RCC 7860 (cell line): ENCODE measurements at places on chromosomes 1 and 21.

DNA sequence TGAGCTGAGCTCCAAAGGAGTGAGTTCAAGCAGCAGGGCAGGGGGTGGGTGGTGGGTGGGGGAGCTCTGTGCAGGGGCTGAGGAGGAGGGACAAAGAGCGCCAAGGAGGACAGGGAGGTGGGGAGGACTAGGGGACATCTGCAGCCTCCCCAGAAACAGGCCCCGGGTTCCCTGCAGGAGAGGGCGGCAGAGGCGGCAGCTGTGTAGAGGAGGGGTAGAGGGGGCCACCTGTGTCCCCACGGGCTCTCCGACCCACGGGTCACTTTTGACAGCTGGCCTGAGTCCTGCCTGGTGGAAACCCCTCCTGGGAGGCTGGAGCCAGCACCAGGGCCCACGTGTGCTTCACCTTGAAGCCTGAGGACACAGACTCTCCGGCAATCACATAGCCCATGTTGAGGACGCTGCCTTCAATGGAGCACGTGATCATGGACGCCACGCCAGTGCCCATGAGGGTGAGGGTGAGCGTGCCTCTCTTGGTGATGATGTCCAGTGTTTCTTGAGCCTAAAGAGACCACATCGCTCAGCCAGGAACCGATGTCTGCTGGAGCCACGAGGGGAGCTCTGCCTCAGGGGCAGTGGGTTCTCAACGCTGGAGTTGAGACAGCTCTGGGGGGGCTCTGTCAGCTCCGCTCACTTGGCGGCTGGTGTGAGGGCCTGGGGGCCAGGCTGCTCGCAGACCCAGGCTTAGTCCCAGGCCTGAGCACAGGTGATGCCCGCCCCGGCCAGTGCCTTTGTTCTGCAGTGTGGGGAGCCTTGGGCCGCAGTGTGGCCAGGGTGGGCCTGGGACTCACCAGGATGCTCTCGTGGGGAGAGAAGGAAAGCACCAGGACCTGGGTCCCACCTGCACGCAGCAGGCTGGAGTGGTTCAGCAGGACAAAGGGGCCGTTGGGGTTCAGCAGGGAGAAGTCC, 6.6 kb upstream of the TMEM52 start:
- DNase-seq, result no peak

DNA sequence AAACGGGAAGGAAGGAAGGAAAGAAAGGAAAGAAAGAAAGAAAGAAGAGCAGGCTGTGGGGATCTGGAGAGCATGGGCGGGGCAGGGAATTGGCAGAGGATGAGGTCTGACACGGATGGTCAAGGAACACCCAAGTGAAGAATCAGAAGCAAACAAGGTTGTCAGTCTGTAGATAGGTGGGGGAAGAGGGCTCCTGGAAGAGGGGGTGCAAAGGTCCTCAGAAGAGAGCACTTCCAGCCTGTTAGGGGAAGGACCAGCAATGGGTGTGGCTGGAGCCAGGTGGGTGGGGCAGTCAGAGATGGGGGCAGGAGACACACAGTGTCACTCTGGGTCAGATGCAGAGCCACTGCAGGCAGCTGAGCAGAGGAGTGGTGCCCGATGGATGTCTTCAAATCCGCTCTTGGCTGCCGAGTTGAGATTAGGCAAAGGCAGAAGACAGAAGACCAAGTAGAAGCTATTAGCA, 11.0 kb upstream of the PLA2G2C start:
- DNase-seq, result no peak

DNA sequence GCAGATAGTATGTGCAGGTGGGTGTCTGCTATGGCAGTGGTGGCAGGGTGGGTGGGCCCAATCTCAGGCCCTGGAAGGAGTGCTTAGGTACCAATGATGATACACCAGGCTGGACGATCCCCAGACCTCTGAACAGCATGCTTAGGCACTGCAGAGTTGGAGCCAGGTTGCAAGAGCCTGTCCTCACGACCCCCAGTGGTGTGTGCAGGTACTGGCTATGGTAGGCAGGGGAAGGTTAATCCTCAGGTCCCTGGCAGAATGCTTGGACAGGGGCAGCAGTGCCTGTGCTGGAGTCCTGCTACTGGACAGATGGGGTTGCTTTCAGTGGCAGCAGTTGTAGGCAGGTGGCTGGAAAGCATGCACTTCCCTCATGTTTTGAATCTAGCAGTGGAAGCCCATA, 100.5 kb upstream of the NEK7 start:
- no peak for DNase-seq

DNA sequence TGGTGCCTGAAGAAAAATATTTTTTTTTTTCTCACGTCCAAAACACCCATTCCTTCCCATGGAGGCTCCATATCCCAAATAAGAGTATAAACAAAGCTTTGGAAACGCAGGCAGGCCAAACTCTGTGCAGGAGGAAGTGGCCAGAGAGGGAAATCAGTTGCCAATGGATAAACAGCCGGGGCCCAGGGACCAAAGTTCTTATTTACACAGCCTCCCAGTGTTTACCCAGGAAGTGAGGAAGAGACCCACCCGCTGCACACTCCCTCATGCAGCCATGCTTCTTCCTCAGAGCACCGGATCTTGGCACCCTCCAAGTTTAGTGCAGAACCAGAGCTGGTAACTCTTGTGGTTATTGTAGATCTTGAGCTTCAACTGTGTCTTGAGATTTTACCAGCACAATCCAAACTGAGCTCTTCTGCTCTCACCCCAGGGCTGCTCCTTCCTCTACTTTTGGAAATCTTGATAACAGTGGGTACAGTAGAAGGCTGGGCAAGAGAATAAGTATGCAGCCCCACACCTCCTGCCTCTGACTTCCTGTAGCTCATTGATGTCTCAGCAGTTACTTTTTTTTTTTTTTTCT, 14.2 kb downstream of the MARCKSL1 start:
- DNase-seq, result peak; percentile 15

DNA sequence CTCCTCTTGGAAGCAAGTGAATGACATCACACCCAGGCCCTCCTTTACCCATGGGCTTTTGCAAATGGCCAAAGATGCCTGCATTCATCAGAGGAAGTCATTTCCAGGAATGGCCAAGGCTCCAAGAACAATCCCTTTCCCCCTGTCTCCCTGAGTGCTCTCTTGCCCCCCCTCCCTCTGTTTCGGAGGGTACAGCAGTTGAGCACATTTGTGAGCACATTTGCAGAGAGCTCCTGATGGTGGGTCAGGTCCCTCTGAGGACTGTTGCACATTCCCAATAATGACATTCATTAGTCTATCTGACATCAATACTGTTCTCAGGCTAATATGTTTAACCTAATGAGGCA, 113.4 kb downstream of the MATN1 start:
- no peak for DNase-seq

- DNase-seq, result no peak
These were observed 150.7 kb upstream of the ZNF644 start for GRCh38 chr1:91172541-91172940.

- DNase-seq, result no peak
These were observed 477.6 kb downstream of the SETD4 start for GRCh38 chr21:35582731-35583130.

DNA sequence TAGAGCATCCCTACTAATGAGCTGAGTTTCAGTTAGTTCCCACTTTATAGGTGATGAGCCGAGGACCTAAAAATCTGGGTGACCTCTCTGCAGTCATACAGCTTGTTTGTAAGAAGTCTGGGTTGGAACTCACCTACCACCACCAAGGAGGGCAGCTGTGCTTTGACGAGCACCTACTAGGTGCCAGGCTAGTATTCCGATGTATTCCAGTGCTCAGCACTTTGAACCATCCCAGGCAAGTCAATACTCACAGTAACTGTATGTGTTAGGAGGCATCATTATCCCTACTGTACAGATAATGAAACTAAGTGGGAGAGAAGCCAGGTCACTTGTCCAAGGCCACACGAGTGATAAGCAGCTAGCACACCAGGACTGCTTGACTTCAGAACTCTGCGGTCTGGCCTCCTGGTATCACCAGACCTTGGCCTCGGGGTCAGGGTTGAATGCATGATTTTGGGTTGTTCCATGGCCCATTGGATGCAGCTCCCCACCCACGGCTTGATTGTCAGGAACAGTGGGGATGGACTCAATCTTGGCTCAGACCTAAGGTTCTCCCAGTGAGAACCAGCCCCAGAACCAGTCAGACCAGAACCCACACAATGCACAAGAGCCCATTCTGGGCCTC, 20.7 kb downstream of the ECE1 start:
- DNase-seq, result no peak

DNA sequence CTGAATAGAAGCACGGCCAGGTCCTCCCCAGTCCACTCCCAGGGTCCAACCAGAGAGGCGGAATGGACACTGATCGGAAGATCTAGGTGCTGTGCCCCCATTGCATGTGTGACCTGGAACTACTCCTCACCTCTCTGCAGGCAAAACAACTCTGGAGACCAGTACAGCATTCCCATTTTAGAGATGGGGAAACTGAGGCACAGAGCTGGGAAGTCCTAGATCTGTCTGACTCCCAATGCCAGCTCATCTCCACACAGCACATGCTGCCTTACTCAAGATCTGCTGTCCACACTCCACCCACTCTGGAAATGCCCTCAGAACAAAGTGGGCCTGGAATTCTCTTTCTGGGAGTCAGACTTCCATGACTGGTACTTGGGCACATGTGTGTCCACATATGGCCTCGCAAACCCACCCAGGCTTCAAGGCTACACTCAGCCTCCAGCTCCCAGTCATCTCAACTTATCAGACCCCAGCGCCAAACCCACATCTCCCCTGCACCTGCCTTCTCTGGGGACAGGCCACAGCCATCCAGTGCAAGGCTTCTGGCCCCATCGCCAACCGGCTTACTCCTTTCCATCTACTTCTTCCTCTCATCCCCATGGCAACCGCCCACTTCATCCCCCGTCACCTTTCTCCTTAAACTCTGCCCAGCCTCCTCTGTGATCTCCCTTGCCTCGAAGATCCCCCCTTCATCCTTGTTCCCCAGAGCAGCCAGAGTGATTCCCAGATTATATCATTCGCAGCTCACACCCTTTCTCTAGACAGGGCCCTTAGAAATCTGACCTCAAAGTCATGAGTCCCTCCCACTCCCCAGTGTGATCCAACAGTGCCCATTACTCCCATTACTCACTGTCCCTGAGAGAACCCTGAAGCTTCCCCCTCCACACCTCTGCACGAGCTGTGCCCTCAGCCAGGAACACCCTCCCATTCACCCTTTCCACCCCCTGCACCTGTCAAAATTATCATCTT, 2.7 kb downstream of the COL8A2 start:
- no peak for DNase-seq

- no peak for DNase-seq
These were observed 36.5 kb downstream of the NKAIN1 start for GRCh38 chr1:31203215-31203614.

GRCh38 chr1:67793562-67793961, 39.7 kb downstream of the GNG12 start:
- peak; percentile 26 for DNase-seq
